ENCODE measurements at places on chromosomes 5 and 9.

- no peak for DNase-seq
Observed at GRCh38 chr5:63916786-63917185, 45.5 kb downstream of the HTR1A start.

DNA sequence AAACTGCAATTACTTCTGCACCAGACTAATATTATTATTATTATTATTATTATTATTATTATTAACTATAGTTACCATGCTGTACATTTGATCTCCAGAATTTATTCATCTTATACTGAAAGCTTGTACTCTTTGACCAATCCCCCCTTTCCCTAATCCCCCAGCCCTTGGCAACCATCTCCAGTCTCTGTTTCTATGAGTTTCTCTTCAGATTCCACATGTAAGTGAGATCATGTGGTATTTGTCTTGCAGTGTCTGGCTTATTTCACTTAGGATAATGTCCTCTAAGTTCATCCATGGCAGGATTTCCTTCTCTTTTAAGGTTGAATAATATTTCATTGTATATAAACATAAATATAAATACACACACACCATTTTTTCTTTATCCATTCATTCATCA lies 287.0 kb upstream of the DAB2 start:
- no peak for DNase-seq

- no peak for DNase-seq
Observed at GRCh38 chr5:168374532-168374931, 83.1 kb downstream of the WWC1 start.

- no peak for DNase-seq
Observed at GRCh38 chr9:72039532-72039931, 20.9 kb downstream of the C9orf57 start.

DNA sequence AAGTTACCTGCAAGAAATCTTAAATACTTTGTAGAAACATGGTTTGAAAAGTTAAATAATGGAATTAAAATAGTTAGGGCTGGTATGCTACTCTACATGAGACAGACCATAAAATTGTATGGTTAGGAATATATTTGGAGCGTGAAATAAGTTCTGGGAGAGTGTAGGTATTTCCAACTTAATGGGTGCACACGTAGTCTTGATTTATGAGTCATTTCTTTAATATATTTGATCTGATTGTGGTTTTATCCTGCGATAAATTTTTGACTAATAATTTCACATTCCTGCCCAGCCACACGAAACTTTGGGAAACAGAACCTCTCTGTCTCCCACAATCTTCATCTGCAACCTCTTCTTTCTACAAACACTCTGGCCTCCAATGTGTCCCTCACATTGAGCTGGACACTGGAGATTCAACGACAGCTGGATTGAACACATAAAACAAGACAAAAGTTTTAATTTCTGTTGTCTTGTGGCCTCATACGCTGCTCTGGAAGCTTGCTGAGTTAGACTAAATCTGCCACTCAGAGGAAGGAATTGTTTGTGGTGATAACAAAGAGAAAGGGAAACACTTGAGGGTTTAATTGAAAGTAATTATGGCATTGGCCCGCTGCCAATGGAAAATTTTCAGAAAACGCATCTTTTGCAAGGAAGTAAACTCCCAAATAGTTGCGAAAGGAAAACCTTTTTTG lies 201.8 kb upstream of the ZNF608 start:
- DNase-seq = no peak

DNA sequence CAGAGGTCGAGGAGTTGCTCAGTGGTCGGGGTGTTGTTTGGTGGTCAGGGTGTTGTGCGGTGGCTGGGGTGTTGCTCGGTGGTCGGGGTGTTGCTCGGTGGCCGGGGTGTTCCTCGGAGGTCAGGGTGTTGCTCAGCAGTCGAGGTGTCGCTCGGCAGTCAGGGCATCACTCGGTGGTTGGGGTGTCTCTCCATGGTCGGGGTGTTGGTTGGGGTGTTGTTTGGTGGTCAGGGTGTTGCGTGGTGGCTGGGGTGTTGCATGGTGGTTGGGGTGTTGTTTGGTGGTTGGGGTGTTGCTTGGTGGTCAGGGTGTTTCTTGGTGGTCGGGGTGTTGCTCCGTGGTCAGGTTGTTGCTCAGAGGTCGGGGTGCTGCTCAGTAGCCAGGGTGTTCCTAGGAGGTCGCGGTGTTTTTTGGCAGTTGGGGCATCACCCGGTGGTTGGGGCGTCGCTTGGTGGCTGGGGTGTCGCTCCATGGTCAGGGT lies 11.0 kb upstream of the GPSM1 start:
- DNase-seq = no peak

DNA sequence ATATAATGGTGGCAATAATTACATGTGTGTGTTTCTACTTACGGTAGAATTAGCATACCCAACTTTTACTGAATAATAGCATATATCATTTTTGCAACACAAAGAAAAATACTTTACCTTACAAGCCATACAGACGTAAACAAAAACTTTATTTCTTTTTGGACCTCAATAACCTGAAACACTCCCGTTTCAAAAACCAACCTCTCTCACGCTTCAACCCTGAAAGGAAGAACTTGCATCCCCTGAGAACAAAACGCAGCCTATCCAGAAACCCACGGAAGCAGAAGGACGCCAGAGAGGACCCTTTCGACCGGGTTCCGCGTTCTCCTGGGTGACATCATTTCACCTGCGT lies at the start of gene RNF38:
Gene RNF38, minus strand, starts transcription at position 290 of the 352 bp plus-strand sequence. Its CDS starts 161 bp downstream, at position 129.
- DNase-seq = peak; percentile 43

GRCh38 chr5:155129513-155129880 lies 115.9 kb downstream of the KIF4B start:
- DNase-seq = no peak

- DNase-seq = no peak
Observed at GRCh38 chr9:13587571-13587970, 308.1 kb upstream of the MPDZ start.

- DNase-seq = no peak
Observed at GRCh38 chr5:84729326-84729725, 344.6 kb upstream of the EDIL3 start.

DNA sequence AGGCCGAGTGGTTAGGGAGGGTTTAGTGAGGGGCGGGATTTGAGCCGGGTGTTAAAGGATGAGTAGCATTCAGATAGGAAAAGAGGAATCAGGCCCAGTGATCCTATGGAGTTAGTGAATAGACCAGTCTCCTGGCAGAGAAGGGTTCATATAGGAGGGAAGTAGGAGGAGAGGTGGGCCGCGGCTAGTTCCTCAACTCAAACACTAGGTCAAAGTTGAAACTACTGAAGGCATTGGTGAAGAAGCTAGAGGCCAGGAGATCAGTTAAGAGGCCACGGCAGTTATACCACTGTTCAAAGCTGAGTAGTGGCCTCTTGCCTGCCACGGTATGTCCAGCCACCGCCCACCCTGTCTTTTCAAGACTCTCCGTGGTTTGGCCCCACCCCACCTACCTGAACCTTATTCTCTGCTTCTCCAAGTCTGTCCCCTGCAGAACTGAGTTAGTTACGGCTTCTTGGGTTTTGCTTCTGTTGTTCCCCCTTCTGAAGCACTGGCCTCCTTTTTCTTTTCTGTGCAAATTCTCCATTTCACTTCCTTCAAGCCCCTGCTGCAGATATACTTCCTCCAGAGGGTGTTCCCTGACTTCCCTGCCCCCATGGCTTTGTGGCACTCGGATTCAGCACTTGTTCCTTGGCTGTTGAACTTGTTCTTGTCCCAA lies 1.8 kb downstream of the ZBTB34 start:
- no peak for DNase-seq

- DNase-seq = no peak
Observed at GRCh38 chr9:89807682-89808075, 202.9 kb downstream of the GADD45G start.

- DNase-seq = no peak
Observed at GRCh38 chr5:103620851-103621547, 58.4 kb upstream of the NUDT12 start.

DNA sequence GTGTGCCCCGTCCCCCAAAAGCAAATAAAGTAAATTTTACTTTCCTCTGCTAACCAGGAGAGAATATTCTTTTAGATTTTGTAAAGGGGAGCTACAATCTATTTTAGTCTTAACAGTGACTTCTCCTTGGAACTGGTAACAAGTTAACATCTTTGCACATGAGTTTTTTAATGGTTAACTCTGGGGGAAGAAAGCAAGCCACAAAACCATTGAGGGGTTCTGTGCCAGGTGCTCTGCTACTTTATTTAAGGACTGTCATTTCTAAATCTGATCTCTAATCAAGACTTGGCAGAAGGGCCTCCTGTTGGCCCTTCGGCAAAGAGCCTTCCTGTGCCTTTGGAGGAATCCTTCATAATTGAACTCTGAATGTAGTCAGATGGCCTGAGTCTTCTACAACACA lies 153.4 kb downstream of the SLC12A2 start:
- no peak for DNase-seq

DNA sequence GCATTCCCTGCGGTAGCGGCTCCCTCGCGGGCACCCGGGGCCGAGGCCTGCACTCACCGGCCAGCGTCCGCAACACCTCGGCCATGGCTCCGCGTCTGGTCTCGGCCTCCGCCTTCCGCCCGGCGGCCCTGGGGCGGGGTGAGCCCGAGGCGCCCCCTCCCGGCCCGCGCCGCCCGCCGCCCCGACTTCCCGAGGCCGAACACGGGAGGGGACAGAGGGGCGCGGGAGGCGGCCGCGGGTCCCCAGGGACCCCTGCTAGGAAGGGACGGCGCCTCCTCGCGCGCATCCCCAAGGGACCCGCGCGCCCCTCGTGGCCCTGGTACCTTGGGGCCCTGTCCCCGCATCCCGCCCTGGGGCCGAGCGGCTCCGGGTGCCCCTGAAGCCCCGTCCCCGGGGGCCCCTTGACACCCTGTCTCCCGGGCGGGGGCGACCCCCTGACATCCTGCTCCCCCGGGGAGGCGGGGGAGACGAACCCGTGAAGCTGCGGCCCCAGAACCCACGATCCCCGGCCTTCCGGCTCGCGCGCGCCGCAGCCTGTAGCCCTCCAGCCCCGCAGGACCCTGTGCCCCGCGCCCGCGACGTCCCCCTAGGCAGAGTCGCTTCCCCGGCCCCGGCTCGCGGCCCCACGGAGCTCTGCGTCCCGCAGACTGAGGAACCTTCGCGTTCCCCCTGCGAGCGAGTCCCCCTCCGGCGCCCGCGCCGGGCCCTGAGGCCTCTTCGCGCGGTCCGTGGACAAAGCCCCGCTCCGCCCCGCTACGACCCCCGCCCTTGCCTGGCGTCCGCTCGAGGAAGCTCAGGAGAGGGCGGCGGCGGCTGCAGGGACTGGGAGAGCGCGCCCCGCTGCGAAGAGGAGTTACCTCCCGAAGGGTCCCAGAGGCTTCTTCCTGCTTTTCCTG lies at the start of gene ABO:
Gene ABO, minus strand, starts transcription at position 97 of the 896 bp plus-strand sequence.
- DNase-seq = no peak

- no peak for DNase-seq
Observed at GRCh38 chr5:11045411-11045810, 284.4 kb upstream of the DAP start.

GRCh38 chr5:141495453-141495811 lies 6.6 kb downstream of the PCDHGC5 start:
- DNase-seq = no peak

GRCh38 chr5:180468732-180469585 lies 25.2 kb upstream of the CNOT6 start:
- DNase-seq = no peak

DNA sequence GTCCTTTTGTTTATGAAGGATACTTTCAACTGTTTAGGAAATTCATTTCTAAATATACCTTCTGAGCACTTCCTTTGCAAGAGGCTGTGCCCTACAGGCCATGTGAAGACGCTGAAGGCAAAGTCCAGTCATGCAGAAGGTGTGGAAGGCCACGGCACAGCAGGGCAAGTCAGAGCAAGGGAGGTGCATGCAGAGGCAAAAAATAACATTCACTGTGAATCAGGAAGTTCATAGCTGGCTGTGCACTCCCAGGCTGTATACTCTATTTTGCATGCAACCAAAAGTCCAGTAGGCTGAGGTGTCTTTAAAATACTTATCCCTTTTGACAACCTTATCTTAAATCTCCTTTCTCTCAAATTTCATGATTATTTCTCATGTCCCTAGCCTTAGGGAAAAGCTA lies 50.3 kb downstream of the GNAQ start:
- no peak for DNase-seq

- no peak for DNase-seq
Observed at GRCh38 chr9:131707050-131707449, 32.8 kb downstream of the RAPGEF1 start.

- no peak for DNase-seq
Observed at GRCh38 chr9:126503333-126504085, 110.2 kb upstream of the LMX1B start.

GRCh38 chr5:40853632-40854192 lies 12.5 kb downstream of the CARD6 start:
- no peak for DNase-seq

- no peak for DNase-seq
Observed at GRCh38 chr5:73387149-73387591, 61.4 kb downstream of the FOXD1 start.

GRCh38 chr9:92165484-92165883 lies 50.3 kb upstream of the SPTLC1 start:
- no peak for DNase-seq

DNA sequence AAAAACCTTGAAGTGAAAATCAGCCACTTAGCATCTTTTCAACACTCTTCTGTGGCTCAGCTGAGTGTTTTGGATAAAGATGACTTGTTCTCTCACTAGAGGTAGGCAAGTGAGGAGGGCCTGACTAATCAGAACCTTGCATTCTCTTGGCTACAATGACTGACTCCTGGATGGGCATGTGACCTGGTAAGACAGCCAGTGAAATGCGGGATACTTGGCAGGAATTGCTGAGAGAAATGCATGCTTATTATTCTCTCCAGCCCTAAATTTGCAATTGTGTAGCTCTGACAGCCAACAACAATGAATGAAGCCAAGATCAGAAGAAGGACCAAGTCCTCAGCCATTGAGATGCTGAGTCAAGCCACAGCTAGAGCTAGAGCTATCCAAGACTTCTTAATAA lies 490.5 kb upstream of the ZNF608 start:
- no peak for DNase-seq

- DNase-seq = no peak
Observed at GRCh38 chr9:116632990-116633838, 53.9 kb upstream of the TRIM32 start.

GRCh38 chr5:132183723-132184122 lies 43.9 kb downstream of the P4HA2 start:
- no peak for DNase-seq

DNA sequence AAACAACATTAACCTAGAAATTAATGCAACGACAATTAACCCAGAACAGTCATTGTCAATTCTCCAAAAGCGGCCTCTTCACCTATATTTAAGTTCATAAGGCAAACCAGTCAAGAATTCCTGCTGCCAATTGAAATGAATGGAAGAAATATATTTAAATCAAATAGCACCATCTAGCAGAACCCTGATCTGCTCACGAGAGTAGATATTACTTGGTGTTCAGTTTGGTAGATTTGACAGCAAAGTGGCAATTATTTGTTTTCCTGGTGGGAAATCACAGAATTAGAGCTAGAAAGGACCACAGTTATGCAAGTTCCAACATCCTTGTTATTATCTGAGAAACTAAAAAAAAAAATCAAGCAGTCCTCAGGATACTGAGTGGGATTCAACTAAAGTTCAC lies 2.3 kb downstream of the SSBP2 start:
- DNase-seq = no peak

Measured in stimulated activated CD4-positive, alpha-beta T cell treated with anti-CD3 and anti-CD28 coated beads, Interleukin-12 subunit alpha, Interleukin-12 subunit beta, amount 100 ng/mL, for 48 hours (primary cell).